ENCODE measurements at places on chromosomes 4 and X. TPM values are rescaled to one million over a fixed set of nuclear protein-coding genes. Genes with fewer than 3 reads are reported as not detected.

Gene GRPR
- 0.27 TPM for total RNA-seq

Gene STPG2
- total RNA-seq = 1.1 TPM

Gene TLR10
- 1.2 TPM for total RNA-seq

Gene DSPP
- not detected for total RNA-seq

Gene WNK3
- total RNA-seq = 0.62 TPM

Gene CYLC1
- not detected for total RNA-seq

- no peaks in the 10 kb centered on the region for H3K27me3 ChIP-seq
- no peaks in the 10 kb centered on the region for H3K4me1 ChIP-seq
- H3K27ac ChIP-seq = no peak overlapping the region
- no peak overlapping the region for H3K4me3 ChIP-seq
Measured at GRCh38 chrX:63327788-63328187, 23.3 kb downstream of the SPIN4 start.

DNA sequence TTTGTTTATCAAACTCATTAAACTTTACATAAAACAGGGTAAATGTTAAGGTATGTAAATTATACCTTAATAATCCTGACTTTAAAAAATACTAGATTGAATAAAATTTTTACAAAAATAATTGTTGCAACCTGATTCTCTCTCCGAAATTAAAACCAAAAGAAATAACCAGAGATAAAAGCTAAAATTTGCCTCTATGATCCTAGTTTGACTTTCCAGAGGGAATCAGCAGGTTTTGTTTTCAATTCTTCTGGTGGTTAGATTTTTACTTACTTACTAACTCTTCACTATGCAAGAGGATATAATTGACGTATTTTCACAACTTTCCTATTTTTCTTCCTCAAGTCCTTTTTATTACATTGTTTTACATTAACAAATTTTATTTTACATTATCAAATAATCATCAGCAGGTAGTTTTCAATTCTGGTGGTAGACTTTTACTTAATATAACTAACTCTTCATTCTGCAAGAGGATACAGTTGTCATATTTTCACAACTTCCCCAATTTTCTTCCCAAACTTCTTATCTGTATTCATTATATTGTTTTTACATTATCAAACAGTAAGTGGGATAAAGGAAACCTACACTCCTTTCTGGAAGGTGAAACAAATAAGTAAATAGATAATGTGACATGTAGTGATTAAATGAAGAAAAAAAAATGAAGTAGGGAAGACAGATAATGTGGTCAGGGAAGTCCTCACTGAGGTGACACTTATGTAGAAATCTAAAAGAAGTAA, 52.2 kb downstream of the TBCK start:
- H3K4me3 ChIP-seq = no peak overlapping the region
- no peaks in the 10 kb centered on the region for H3K4me1 ChIP-seq
- H3K36me3 ChIP-seq = no peaks in the 10 kb centered on the region
- no peak for DNase-seq
- no peaks in the 10 kb centered on the region for H3K27me3 ChIP-seq

- H3K4me1 ChIP-seq = no peaks in the 10 kb centered on the region
- H3K27me3 ChIP-seq = no peaks in the 10 kb centered on the region
- H3K27ac ChIP-seq = no peak overlapping the region
- no peak overlapping the region for H3K4me3 ChIP-seq
Measured at GRCh38 chr4:61152433-61152832, 47.7 kb upstream of the ADGRL3 start.

DNA sequence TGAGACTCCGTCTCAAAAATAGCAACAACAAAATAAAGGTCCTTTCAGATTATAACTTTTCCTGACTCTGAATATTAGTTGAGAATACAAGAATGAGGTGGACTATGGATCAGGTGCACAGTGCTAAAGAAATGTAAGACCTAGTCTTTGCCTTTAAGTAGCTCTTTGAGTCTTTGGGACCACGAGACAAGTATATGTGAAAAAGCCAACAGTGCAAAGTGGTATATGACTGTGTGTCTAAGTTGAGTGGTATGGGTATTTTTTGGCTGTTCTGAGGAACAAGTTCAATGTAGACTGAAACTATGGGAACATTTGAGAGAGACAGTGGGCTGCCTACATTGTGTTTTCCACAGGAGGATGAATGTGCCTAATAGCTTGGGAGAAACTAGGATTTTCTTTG, 2.8 kb downstream of the GAB1 start:
- no peak for DNase-seq
- peaks cover 34% of the 10 kb centered on the region for H3K4me1 ChIP-seq
- H3K4me3 ChIP-seq = peak overlapping the region; percentile 95
- H3K27me3 ChIP-seq = no peaks in the 10 kb centered on the region
- H3K27ac ChIP-seq = no peak overlapping the region

GRCh38 chrX:55169782-55170181, 50.4 kb upstream of the PAGE5 start:
- no peaks in the 10 kb centered on the region for H3K36me3 ChIP-seq
- H3K27ac ChIP-seq = no peak overlapping the region
- DNase-seq = no peak
- no peaks in the 10 kb centered on the region for H3K4me1 ChIP-seq
- no peak overlapping the region for H3K4me3 ChIP-seq

DNA sequence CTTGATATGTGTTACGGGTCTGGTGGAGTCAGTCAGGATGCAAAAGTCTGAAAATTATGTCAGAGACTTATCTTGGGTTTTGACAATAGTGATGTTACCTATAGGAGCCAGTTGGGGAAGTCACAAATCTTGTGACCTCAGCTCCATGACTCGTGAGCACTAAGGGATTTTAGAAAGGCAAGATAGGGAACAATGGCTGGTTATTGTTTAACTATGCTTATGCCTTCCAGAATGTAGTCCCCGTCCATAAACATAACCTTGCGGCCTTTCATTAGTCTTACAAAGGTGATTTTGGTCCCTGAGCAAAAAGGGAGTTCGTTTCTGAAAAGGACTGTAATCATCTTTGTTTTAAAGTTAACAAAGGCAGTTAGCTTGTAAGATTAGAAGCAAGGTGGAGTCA, 23.9 kb upstream of the GATB start:
- DNase-seq = no peak
- H3K27me3 ChIP-seq = no peaks in the 10 kb centered on the region
- no peaks in the 10 kb centered on the region for H3K36me3 ChIP-seq
- no peak overlapping the region for H3K4me3 ChIP-seq
- no peak overlapping the region for H3K27ac ChIP-seq
- no peaks in the 10 kb centered on the region for H3K4me1 ChIP-seq

DNA sequence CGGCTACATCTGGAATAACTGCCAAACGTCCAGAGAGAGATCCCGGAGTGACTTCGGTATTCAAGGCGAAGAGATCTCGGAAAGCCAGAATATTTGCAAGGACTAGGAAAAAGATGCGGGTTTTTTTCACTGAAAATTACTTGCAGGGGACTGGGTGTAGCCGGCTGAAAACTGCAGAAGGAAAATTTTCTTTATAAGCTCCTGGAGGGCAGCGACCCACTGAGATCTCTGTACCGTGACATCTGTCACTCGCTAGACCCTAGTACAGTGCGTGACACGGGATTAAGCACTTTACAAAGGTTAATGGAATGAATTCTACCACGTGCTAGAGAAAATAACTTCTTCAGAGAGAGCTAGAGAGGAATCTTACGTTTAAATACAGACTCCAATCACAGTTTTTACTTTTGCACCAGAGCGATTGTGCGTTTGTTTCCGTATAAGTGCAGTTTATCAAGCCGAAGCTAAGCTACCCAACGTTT, 1.1 kb upstream of the LCORL start:
- no peak for DNase-seq
- H3K4me1 ChIP-seq = peaks cover 14% of the 10 kb centered on the region
- peak overlapping the region; percentile 90 for H3K27ac ChIP-seq
- H3K36me3 ChIP-seq = no peaks in the 10 kb centered on the region

DNA sequence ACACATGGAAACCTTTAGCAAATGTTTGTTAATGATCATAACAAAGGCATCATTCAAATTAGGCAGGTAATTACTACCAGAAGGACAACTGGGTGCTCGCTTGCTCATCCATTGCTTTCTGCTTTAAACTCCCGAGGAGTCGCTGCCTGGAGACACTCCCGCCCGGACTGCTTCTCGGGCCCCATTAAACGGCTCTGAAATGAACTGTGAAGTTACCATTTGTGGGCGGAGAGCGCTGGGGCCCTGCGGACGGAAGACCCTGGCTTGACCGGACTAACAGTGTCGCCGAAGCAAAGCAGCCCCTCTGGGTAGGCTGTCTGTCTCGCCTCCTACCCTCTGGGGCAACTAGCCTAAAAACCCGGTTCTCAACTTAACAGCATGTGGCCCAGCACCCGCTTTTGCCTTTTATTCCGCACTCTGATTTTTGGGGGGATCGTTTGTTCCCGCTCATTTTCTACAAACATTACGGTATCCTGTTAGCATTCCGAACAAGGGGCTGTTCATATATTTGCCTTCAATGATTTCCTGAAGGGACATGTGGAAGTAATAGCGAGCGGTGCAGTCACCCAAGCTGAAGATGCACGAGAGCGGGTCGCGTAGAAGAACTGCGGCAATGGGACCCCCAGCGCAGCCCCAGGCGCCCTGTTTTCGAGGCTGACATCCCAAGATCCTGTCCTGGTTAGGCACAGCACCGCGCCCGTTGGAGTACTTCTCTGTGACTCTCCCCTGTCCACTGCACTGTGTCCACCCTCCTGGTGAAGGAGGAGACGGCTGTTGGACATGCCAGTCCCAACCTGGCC, 1.6 kb upstream of the PDGFRA start:
- peak; percentile 48 for DNase-seq
- peak overlapping the region; percentile 62 for H3K27ac ChIP-seq
- H3K36me3 ChIP-seq = no peaks in the 10 kb centered on the region
- H3K4me3 ChIP-seq = peak overlapping the region; percentile 59

DNA sequence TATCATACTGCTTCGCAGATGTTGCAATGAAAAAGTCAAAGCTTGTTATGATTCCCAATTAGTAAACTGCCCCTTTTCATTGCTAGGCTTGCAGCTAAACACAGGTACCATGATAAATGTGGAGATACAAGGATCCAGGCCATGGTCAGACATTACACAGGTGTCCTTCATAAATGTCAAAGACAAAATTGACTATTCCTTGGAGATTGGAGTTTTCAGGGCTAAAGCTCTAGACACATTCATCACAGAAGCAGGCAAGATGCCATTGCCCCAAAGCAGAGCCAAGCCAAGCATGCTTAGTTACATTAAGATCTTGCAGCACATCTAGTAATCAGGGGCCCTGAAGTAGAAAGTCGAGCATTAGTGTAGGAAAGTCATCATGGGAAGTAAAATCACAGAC, 111.3 kb upstream of the INTU start:
- H3K4me3 ChIP-seq = no peak overlapping the region
- H3K27me3 ChIP-seq = no peaks in the 10 kb centered on the region
- DNase-seq = no peak
- no peaks in the 10 kb centered on the region for H3K36me3 ChIP-seq
- H3K4me1 ChIP-seq = no peaks in the 10 kb centered on the region
- H3K27ac ChIP-seq = no peak overlapping the region

DNA sequence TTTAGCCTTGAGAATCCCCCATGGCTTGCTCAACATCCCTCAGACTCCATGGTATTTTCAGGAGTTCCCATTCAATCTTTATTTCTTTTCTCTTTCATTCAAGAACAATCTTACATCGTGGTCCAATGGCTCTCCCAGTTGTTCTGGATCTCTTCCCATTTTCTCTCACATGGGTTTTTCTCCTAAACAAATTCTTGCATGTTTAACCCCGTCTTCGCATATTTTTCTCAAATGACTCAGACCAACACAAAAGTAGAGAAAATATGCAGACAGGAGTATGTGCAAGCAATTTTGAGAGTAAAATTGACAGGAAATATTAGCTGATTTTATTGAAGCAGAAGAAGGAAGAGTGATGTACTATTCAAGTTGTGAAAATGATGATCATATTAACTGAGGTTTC, 396.4 kb upstream of the TRAM1L1 start:
- no peaks in the 10 kb centered on the region for H3K36me3 ChIP-seq
- DNase-seq = no peak
- H3K4me3 ChIP-seq = no peak overlapping the region
- H3K27me3 ChIP-seq = no peaks in the 10 kb centered on the region

DNA sequence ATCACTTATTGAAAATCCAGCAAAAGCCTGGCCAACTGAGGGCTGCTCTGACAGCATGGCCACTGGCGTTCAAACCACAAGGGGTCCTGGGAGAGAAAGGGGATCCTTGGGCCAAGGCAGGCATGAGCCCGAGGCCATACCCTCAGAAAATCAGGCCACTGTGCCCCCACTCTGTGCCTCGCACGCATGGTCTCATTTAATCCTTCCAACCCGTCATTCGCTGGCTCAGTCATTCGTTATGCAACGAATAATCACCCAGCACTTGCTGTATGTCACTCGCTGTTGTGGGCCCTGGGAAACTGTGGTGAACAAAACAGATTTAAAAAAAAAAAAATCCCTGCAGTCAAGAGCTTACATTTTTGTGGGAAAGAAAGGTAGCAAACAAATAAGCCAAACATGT, 112.7 kb downstream of the BCOR start:
- no peaks in the 10 kb centered on the region for H3K27me3 ChIP-seq
- H3K4me3 ChIP-seq = no peak overlapping the region
- DNase-seq = no peak

- H3K36me3 ChIP-seq = no peaks in the 10 kb centered on the region
- DNase-seq = no peak
- no peak overlapping the region for H3K27ac ChIP-seq
- no peaks in the 10 kb centered on the region for H3K27me3 ChIP-seq
Measured at GRCh38 chr4:167775375-167775774, 317.0 kb upstream of the ANXA10 start.

DNA sequence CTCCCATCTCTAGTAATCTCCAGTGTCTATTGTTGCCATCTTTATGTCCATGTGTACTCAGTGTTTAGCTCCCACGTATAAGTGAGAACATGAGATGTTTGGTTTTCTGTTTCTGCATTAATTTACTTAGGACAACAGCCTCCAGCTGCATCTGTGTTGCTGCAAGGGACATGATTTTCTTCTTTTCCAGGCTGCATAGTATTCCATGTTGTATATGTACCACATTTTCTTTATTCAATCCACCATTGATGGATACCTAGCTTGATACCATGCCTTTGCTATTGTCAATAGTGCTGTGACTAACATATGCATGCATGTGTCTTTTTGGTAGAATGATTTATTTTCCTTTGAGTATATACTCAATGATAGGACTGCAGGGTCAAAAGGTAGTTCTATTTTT, 18.6 kb upstream of the ANKRD17 start:
- H3K27ac ChIP-seq = no peak overlapping the region
- H3K4me1 ChIP-seq = no peaks in the 10 kb centered on the region
- H3K27me3 ChIP-seq = no peaks in the 10 kb centered on the region
- H3K4me3 ChIP-seq = no peak overlapping the region
